T-helper 17 cell (primary cell): ENCODE measurements at places on chromosomes 3 and 15.

- no peak for DNase-seq
These were observed 72.0 kb upstream of the HERC1 start for GRCh38 chr15:63905558-63906265.

DNA sequence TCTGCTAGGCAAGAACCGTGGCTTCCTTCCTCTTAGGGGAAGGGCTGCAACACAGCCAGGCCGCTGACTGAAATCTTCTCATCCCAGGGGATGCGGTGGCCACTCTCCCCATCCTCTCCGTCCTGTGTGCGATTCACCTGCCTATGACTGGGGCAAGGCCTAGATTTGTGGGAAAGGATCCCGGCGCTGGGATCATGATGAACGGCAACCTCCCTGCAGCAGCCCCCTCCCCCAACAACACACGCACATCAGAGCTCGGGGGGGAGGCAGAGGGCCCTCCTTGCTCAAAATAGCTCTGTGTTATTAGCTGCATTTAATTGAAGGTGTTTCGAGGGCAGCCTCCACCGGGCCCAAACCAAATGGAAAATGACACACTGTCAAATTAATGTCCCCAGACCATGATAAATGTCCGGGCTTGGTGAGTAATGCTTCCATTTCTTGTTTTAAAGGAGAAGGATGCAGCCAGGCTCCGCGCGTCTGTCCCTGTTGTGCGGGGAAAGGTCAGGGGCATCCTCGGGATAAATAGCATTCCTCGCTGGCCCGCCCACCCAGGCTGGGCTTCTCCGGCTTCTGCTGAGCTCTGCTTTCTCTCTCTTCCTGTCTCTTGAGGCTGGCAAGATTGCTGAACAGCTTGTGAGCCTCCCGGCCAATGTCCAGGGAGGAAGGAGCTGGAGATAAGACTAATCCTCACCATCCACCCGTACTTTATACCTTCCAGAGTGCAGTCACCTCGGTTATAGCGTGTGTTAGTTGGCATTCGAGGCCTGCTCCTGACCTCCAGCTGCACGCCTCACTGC, 56.4 kb upstream of the TLE3 start:
- DNase-seq, result no peak

DNA sequence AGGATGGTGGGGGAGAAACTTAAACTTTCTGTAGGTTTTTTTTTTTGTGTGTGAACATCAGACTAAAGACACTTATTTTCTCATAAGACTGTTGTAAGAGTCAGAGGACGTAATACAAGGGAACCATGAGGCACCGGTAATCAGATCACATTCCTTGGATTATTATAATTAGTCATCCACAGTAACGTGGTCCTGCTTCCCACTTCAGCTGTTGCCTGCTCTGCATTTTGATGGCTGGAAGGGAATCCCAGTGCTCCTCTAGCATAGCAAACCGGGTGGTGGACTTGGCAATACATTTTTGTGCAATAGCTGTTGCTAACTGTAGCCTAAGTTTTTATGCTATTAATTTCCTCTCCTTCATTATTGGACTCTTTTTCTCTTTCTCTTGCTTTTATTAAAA, 294.8 kb downstream of the NR2F2 start:
- DNase-seq, result no peak

GRCh38 chr3:43525386-43525785, 96.4 kb downstream of the ANO10 start:
- no peak for DNase-seq

DNA sequence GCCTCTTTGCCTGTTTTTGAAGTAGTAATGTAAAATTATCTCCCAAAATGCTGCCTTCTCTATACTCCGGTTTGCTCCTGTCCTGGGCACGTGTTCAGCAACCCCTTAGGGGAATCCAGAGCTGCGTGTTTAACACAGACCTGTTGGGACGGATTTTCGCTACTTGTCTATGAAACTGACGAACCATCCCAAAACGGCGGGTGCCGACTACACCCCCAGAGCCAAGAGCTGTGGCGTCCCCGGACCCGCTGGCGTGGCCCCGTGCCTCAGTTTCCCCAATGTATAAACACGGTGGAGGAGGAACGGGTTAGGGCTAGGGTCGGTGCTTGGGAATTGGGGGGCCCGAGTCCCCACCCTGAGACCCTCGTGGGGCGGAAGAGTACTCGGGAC, 473 bp downstream of the FHIT start:
- DNase-seq, result no peak

GRCh38 chr3:47276558-47276957, 6.0 kb downstream of the KIF9 start:
- no peak for DNase-seq

- DNase-seq, result no peak
These were observed 26.7 kb upstream of the PLA2G4D start for GRCh38 chr15:42121021-42121420.
